ENCODE measurements at places on chromosomes 2 and 18.

- DNase-seq, result no peak
Observed at GRCh38 chr2:207469451-207469850, 60.3 kb upstream of the CREB1 start.

DNA sequence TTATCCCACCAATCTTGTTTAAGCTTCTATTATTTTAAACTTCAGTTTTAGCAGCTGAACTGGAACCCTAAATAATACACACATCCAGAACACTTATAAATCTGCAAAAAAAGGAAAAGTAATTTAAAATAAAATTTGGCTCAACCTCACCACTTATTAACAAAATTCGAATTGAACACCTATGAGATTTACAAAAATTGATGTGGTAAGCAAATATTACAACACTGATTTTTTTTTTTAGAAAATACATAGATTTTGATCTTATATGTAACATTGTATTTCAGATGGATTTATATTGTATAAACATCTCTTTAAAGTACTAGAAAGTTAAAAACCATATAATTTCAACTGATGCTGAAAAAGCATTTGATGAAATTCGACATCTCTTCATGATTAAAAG is 81.3 kb upstream of the DYNAP start:
- no peak for DNase-seq

DNA sequence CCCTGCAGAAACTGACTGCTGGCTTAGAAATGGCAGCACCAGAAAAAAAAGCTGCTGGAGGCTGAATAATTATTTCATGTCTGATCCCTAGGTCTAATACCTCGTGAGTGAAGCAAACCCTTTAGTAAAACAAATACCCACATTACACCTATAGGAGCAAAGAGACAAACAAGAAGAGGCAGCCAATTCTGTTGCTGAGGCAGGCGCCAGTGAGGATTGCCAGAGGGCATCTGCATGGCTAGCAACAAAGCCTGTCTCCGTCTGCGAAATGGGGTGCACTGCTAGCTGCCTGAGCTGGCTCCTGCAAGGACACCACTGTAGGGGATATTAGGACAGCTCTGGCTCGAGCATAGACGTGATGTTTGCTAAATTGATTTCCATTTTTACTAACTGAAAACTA is 509.7 kb downstream of the TDRD15 start:
- DNase-seq, result no peak

GRCh38 chr18:45522371-45522770 is 92.9 kb upstream of the SLC14A2 start:
- DNase-seq, result no peak

GRCh38 chr18:40926679-40927078 is 1028.4 kb upstream of the PIK3C3 start:
- DNase-seq, result no peak

- no peak for DNase-seq
Observed at GRCh38 chr2:99678625-99679024, 188.8 kb upstream of the REV1 start.

DNA sequence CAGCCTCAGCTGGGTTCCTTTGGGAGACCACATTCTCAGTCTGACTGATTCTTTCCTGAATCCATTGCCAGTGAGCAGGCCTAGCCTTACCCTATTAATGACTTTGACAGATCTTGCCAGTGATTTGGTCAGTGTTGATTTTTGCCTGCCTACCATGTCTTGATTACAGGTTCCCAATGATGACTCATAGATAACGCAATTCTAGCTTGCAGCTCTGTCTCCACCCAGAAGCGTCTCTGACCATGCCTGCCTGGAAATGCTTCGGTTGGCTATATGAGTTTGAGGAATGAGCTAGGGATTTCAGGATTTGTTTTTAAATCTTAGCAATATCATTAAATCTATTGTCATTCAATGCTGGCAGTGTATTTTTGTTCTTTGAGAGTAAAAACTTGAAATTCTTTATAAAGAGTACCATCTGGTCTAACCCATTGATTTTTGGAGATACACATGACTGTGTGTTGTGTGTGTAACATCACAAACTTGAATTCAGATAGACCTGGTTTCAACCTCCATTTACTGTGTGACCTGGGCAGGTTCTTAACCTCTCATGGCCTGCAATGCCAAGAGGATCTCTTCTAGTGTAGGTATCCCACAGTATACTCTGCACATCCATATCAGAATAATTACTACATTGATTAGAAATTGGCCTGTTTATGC is 57.0 kb downstream of the CCDC150 start:
- DNase-seq, result no peak

- no peak for DNase-seq
Observed at GRCh38 chr2:176283291-176284068, 14.2 kb downstream of the MTX2 start.

- DNase-seq, result no peak
Observed at GRCh38 chr2:230422149-230422548, 6.1 kb downstream of the SP100 start.

- DNase-seq, result no peak
Observed at GRCh38 chr2:36463365-36463764, 107.8 kb downstream of the CRIM1 start.

DNA sequence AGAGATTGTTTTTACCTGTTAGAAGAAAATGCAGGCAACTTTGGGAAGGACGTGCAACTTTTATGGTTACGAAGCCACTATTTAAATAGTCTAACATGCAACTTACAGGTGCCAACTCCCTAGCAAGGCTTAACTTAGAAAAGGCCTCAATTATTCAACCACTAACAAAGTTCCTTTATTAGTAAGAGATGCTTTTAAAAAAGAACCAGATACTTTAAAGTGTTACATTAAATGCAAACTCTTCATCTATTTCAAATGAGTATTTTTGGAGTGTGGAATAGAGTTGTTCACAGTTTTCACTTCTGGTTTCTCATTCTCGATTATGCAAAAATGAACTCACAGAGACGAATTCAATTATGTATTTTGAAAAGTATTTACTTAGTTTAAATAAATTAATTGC is 51.7 kb downstream of the PELI1 start:
- DNase-seq, result no peak

DNA sequence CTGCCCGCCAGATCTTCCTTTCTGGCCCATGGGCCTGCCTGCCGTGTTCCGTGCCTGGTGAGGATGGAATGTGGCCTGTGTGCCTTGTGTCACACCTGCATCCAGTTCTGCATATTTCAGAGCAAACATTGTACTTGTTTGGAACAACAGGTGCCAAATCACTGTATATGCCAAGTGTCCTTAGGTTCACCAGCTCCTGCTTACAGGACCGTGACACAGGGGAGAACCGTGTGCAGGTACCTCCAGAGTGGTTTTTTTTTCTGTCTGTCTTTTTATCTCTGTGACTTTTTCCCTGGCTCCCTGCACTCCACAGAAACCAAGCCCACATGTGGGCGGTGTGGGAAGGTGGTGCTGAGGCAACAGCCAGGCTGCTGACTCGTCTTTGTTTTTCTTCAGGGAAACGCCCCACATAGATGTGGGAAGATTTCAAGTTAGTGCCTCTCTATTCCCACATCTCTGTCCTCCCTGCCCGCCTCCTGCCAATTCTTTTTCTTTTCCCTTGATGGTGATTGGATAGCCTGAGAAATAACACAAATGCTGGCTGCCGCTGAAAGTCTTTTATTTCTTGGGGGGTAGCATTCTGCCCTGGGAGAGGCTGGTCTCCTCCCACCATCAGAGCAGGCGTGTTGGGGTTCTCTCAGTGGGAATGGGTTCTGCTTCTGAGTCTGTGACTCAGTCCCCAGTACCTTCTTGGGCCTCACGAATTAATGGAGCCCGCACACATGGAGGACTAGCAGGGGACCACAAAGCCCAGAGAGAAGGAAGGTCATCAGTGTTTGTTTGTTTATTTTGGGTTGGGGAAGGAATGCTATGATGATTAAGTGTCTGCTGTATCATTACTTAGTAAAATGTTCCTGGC is 21.4 kb downstream of the GRHL1 start:
- DNase-seq, result no peak

DNA sequence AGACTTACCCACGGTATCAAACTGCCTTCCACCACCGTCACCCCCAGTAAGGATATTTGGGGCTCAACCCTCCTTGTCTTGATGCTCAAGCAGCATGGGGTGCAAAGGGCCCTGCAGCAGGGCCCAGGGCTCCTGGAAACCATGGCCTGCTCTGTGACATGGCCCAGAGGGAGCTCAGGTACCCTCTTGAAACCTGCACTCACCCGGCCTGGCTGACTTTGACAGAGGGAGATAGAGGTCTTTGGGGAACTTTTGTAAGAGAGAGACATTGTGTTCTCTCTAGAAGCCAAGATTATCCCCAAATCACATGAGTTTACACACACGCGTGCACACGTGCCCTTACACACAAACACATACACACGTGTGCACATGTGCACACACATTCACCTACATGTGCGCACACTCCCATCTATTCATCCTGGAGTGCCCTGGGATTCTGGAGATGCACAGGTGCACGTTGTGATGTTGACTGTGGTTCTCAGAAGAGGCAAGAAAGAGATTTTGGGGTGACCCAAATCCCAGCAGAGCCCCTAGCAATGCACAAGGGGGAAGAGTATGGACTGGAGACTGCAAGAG is 19.6 kb upstream of the KCNK3 start:
- DNase-seq, result no peak

Data from NCI-H510A (cell line).